Stimulated activated CD8-positive, alpha-beta memory T cell treated with anti-CD3 and anti-CD28 coated beads, Interleukin-2, amount 100 ng/mL, for 48 hours (primary cell): ENCODE measurements at places on chromosomes 7 and 10.

DNA sequence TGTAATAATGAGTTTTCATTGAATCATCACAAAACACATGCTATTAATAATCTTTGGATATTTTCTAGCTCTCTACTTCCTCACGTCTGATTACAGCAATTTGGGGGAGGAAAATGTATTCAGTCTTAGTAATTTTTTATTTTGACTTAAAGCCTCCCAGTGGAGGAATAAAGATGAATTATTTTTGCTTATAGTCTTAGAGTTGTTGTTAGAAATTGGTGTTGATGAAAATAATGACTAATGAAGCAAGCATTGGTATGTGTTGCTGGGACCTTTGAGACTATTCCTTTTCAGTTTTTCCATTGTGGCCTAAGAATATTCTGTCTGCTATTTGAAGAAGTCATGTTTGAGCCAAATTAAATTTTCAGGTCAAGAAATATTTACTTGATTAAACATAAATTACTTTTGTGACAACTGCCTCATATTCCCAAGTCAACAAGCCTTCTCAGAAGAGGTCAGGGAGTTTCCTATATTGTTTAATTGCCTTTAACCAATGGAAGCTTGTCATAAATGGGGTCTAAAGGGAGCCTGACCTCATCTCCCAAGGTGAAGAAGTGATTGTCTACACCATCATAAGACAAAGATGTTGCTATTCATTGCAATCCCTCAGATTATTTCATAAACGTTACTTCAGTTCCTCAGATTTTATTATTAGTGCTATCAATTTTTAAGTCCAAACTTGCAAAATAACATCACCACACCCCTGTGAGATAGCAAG is 90.0 kb downstream of the ST7 start:
- no peak for DNase-seq

- no peak for DNase-seq
Observed at GRCh38 chr10:61176424-61176823, 232.4 kb upstream of the RHOBTB1 start.

DNA sequence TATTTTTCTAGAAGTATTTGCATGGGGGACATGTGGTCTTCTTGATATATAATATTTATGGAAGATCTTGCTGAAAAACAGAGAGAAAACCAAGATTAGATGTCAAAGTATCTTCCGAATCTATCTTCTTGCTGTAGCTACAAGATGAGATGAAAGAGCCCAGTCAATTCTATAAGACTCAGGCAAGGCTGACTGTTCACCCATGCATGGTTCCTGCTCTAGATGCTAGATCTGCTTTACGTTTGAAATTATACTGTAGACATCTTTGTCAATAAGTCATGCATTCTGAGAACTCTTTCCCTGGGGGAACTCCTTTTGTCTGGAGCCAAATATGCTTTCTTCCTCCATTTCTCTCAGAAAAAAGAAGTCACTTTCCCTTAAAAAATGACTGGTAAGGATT is 1292.0 kb downstream of the XPNPEP1 start:
- no peak for DNase-seq

DNA sequence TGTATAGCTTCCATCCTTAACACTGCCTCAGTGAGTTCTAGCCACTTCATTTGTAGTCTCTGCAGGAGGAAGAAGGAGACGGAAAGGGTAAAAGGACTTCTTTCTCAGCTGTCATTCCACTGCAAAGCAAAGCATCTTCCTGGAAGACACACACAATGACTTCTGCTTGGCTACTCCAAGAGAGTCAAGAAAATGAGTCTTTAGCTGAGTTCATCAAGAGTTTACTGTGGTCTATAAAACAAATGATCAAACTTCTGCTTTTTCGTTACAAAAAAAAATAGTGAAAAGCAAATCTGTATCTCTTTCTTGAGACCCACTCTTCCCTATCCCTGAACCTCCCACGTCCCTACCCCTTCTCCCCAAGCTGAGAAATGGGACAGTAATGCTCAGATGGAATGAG is 205.0 kb upstream of the AHR start:
- DNase-seq: no peak

GRCh38 chr10:86401588-86402282 is 35.1 kb upstream of the GRID1 start:
- no peak for DNase-seq

GRCh38 chr7:121300685-121301420 is 27.9 kb upstream of the WNT16 start:
- DNase-seq: no peak

DNA sequence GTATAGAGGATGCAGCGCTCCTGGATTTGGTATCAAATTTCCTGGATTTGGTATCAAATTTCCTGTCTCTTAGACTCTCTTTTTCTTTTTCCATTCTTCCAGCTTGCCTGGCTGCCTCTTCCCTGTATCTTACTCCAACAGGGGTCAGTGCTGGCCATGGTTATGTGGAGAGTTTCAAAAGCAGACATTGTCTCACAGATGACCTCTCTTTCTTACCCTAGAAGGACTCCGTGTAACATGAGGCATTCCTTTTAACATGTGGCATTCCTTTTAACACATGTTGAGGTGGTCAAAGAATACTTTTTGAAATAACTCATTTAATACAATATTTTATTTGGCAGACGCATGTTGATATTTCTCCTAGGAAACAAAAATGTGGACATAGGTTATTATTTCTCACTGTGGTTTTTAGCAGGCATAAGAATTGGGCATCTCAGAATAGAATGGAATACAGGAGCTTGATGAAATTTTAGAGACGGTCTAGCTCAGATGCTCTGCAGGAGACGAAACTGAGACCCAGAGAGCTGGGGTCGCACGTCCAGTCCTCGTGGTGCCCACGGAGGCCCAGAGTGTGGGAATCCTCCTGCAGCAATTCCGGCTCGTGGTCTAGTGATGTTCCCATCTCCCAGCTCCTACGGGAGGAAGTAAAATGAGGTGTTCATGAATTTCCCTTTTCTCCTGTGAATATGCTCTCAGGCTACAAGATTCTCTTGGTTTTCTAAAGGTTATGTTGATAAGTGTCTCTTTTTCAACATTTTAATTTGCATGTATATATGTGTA is 59.6 kb upstream of the PITRM1 start:
- DNase-seq: no peak

DNA sequence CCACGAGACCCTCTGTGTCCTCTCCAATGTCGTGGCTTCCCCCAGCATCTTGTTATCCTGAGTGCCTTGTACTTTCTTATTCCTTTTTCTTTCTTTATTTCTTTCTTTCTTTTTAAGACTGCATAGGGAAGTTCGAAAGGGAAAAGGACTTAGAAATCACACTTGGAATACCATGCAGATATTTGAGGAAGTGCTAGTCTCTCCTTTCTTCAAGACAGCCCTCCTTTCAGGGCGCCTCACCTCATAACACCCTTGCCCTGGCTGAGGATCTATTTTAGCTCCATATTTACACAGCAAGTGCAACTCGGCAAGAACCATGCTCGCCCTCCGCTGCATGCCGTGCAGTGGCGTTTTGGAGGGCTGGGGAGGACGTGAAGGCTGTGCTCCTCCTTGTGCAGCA is 232.3 kb upstream of the GLI3 start:
- no peak for DNase-seq

DNA sequence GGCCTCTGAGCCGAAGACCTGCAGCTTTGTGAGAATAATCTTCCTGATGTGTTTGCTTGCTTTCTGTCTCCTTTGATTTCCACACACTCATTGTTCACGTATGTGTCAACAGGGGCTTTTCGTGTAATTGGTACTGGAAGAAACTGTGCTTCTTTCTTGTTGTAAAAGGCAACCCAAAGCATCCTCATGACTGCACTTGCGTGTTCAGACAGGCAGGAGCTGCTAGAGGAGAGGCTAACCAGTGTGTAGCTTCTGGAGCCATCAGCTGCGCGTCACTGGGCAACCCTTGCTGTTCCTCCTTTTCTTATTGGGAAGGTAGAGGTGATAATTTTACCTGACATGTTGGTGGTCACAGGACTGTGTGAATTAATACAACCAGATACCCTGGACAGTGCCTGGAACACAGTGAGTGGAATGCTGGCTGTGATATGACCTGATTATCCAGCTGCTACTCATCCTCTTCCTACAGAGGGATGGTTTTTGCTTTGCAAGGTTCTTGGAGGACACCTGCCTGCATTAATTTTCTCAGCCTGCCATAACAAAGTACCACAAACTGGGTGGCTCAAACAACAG is 213.0 kb downstream of the ABCA13 start:
- DNase-seq: no peak

DNA sequence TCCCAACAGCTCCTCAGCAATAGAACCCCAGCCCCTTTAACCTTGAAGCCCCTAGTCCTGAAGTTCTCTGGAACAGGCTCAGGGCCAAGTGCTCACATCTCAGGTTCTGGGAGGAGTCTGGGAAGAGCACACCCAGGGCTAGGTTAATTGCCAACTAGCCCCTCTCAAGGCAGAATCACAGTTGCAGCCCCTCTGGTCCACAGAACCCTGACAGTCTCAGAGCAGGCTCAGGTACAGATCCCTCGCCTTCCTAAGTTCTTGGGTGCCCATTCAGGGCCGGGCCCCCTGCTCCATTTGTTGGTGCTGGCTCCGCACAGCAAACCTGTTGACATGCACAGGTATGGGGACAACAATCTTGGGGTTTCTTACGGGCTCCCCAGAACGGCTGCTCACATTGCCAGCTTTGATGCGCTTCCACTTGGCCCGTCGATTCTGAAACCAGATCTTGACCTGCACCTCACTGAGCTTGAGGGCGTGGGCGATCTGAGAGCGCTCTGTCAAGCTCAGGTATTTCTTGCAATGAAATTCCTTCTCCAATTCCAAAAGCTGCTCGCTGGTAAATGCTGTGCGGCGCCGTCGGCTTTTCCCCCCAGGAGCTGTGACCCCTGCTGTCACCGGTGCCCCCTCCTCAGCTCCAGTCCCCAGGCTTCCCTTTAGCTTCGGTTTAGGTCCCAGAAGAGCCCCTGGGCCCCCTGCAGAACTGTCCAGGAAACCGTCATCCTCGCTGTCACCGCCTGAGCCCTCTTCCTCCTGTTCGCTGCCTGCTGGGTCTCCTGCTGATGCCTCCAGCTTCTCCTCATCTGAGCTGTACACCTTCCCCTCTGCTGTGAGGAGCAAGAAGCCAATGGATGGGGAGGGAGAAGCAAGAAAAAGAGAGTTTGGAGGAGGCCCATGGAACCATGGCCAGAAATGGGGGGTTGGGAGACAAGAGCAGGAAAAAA is 18.9 kb downstream of the GBX1 start:
- DNase-seq: no peak

DNA sequence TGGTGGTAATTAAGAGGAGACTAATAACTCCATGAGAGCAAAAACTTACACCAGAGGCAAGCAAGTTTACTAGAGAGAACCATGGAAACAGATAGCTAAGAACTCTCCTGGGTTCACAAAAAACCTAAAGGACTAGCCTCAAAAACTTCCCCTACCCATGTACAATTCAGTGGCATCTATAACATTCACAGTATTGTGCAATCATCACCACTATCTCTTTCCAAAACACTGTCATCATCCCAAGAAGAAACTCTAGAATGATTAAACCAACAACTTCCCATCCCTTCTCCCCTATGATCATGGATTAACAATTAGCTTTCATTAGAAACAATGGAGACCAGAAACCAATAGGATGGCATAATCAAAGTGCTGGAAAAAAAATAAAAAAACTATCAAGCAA is 1038.3 kb downstream of the LRMDA start:
- no peak for DNase-seq

DNA sequence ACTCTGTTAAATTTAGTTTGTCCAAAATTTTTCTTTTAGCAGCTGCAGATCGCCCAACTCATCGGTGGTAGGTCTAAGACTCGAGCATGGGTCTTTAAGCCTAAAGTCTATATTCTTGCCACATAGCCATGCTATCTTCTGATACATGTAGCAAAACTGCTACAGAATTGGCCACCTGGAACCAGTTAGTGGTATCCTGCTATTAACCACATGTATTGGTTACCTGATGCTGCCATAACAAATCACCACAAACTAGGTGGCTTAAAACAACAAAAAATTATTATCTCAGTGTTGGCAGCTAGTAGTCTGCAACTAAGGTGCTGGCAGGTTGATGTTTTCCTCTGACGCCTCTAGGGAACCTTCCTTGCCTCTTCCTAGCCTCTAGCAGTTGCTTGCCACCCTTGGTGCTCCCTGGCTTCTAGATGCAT is 96.7 kb upstream of the PIK3CG start:
- DNase-seq: no peak

- no peak for DNase-seq
Observed at GRCh38 chr7:117134889-117135552, 181.7 kb downstream of the ST7 start.

DNA sequence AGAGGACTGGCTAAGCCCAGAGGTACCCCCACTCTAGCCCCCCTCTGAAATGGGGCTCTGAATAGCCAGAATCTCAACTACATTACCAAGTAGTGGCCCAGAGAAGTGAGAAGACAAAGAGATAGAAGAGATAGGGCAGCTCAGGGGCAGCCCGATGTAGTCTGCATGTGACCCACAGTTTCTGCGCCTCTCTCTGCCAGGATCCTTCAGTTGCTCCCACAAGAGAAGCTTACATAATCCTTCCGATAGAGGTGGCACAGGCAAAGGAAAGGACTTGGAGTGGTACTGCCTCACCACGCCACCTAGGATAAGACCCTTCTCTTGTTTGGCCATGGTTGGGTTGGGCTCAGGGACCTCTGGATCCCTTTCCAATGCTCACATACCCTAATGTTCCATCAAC is 5.4 kb upstream of the PDE1C start:
- DNase-seq: no peak

- DNase-seq: no peak
Observed at GRCh38 chr10:69949770-69950169, 102.9 kb upstream of the MACROH2A2 start.

DNA sequence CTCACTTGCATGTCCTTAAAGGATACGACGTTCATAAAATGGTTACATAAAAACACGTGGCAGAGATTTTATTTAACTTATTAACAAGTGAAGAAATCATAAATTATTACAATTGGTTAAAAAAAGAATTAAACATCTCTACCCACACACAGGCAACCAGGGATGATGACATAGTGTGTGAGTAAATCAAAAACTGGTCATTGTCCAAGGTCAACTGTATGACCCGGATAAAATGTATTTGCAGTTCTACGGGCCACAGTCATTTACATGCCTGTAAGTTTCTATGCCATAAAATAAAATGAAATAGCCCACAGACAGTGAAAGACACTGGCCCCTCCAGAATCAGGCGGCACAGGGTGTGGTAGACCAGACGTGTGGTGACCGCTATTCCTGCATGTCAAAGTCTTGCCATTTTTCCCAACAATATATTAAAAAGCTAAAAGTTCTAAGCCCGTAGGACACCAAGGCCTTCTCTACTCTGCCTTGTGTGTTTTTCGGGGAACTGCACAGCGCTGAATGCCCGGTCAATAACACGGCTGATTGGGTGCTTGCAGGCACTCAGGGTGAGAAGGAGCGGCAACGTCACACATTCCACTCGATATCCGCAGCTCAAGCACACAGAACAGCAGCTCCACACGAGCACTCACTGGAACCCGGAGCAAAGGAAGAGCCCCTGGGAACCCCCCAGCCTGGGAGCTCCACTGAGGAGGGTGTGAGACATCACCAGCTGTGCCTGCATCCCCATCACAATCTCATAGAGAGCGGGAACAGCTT is 143.3 kb upstream of the PPP2R2D start:
- no peak for DNase-seq

GRCh38 chr7:114670676-114671075 is 251.2 kb upstream of the MDFIC start:
- no peak for DNase-seq
